ENCODE measurements at places on chromosomes 2 and 18. TPM values are rescaled to one million over a fixed set of nuclear protein-coding genes. Genes with fewer than 3 reads are reported as not detected.

- DNase-seq, result no peak
Observed at GRCh38 chr2:128695646-128696220, 377.1 kb upstream of the HS6ST1 start.

Gene CHRNG
- total RNA-seq, result not detected

GRCh38 chr2:213923543-213923942 is 487.3 kb upstream of the VWC2L start:
- no peak for DNase-seq

DNA sequence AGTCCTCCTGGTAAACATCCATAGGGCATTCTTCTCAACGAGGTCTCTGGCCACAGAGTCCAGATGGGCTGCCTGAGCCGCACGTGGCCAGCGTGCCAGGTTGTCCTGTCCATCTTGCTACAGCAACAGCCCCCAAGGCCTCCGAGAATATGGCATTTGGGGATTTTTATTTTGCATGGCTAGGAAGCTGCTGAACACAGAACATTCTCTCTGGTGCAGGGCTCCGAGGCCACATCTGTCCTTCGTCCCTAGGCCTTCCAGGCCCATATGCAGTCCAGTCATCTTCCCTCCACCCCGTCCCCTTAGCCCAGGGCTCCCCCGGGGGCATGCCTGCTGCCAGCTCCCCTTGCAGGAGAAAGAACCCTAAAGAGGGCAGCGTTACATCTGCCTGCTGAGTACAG is 2.3 kb downstream of the HDAC4 start:
- DNase-seq, result no peak

DNA sequence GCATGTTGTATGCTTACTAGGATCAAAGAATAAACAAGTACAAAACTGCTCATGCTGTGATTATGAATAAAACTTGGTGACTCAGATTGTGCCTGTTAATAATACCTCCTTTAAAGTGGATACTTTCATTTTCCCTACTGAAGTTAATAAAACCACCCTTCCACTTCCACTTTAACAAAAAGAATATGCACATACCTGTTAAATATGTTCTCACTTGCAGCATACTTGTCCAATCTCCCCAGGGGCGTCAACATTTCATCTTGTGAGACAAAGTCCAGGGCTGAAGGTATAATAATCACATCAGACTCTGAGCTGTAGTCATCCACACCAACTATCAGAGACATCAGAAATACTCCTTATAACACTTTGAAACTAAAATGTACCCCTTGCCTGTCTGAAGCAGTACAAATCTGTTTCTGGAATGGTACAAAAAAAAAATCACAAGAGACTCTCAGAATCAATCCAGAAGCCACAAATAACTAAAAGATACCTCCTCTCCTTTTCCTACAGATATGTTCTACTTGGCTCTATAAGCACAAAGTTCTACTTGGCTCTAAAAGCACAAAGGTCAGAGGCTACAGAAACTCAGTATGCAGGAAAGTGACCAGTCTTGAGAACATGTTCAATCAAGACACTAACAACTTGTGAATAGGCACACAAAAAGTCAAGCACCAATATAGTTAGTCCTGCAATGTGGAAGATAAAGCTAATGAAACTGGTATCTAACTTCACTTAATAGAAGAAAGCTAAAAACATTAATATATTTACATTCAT is 19.3 kb downstream of the PPP4R1 start:
- DNase-seq, result no peak

DNA sequence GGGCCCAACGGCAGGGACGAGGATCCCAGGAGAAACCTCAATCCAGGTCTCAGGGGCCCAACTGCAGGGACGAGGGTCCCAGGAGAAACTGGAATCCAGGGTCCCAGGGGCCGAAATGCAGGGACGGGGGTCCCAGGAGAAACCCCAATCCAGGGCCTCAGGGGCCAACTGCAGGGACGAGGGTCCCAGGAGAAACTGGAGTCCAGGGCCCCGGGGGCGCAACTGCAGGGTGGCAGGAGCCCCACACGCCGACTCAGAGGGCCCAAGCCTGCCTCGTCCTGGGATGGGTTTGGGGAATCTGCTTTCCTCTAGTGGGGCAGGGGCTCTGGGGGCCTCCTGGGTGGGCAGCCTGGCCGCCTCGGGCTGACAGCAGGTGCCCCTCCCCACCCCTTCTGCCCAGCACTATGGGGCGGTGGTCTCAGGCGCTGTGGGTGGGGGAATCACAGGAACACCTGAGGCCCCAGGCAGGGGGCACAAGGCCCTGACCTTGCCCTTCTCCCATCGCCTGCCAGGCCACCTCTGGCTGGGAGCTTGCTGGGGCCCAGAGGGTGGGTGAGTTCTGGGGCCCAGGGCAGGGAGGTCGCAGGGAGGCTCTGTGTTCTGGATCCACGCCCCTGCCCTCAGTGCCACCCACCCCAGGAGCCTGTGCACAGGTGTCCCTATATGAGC is 7.1 kb downstream of the RTP5 start:
- DNase-seq, result no peak

GRCh38 chr2:148557844-148558436 is 86.6 kb upstream of the EPC2 start:
- no peak for DNase-seq

DNA sequence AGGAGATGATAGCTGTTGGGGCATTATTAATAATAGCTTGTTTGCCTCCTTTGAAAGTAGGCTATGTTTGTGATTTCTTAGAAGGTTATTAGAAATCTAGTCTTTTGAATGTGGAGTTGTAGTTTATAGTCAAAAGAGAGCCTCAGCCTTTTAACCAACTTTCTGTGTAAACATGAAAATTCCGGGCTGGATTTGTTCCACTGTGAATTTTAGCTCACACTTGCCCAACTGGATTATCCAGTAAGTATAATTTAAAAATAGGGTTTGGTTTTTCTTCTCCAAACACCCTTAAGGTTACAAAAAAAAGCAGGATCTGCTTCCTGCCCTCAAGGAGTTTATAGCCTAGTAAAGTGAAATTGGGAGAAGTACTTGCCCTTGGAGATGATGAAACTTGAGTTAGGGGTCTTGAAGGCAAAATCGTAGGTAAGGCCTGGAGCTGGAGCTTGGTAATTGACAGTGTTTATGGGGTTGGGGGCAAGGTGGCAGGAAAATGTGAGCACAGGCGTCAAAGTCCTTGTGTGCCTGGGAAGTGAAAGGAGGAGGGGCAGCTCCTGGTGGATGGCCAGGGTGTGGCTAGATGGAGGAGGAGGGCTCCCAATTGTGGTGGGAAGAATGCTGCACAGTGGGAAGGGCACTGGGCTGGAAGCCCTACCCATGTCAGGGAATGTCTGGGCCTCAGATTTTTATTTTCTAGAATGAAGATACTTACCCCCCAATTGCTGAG is 21.3 kb downstream of the ITGA6 start:
- no peak for DNase-seq

Gene RESP18
- not detected for total RNA-seq

GRCh38 chr2:151638191-151638933 is 95.9 kb downstream of the NEB start:
- DNase-seq, result peak; percentile 36

GRCh38 chr2:32947484-32948143 is 861 bp downstream of the LTBP1 start:
- peak; percentile 51 for DNase-seq

DNA sequence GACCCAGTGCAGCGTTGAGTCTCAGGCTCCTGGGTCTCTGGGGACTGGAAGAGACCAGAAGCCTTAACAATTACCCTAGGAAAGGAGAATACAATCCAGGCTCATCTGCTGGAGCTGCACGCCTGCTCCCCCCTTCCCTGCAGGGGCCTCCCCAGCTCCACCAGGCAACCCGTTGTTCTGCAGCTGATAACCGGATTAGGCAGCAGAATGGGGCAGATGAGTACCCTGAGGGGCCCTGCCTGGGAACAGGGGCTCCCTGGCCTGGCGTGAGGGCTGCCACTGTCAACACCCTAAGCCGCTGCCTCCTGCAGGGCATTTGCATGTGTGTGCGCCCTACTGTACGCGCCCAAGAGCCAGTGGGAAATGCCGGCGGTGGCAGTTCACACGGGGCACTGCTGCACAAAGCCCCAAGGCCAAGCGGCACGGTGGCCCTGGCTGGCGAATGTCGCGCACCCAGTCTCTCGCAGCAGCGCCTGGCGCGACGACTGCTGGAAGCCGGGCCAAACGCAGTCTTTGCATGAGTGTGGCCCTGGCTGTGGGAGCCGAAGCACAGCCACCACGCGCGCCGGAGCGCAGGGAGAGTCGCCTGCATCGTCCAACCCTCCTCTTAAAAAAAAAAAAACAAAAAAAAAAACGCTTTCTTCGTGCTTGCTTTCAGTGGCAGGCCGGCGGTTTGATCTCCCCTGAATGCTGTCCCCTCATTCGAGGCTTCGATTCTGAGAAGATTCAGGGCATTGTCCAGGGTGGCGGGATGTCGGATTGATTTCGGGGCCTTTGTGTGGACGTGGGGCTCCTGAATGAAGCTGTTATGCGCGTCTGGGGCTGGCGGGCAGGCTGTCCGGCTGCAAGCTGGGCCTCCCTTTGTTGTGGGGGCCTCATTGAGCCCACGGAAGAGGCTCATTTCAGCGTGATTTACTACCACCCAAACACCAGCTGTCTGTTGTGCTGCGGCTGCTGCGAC is 63.8 kb downstream of the SETBP1 start:
- no peak for DNase-seq

Gene CYS1
- total RNA-seq, result 4.8 TPM

DNA sequence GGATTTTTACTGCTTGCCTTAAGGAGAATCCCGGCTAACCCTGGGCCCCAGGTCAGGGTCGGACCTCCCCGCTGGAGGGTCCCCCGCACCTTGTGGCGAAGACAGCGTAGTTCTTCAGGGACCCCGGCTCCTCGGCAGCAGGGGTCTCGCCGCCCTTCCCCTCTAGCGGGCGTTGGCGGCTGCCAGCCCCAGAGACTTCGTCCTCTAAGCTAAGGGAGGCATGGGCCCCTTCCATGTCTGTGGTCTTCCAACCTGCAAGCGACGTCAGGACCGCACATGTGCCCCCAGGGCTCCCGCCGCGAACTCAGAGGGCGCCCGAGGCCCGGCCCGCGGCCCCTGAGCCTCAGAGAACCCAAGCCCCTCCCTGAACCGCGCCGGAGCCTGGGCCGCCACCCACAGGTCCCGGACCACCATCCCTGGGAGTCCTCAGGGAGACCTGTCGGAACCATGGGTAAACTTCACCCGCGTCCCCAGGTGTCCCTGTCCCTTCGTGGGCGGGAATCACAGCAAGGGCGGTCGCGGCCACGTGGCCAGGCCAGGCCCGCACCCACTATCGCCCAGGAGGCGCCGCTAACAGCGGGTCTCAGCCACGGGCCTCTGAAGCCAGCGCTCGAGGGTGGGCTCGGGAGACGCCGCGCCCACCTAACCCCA is 562 bp downstream of the ANKMY1 start:
- no peak for DNase-seq

DNA sequence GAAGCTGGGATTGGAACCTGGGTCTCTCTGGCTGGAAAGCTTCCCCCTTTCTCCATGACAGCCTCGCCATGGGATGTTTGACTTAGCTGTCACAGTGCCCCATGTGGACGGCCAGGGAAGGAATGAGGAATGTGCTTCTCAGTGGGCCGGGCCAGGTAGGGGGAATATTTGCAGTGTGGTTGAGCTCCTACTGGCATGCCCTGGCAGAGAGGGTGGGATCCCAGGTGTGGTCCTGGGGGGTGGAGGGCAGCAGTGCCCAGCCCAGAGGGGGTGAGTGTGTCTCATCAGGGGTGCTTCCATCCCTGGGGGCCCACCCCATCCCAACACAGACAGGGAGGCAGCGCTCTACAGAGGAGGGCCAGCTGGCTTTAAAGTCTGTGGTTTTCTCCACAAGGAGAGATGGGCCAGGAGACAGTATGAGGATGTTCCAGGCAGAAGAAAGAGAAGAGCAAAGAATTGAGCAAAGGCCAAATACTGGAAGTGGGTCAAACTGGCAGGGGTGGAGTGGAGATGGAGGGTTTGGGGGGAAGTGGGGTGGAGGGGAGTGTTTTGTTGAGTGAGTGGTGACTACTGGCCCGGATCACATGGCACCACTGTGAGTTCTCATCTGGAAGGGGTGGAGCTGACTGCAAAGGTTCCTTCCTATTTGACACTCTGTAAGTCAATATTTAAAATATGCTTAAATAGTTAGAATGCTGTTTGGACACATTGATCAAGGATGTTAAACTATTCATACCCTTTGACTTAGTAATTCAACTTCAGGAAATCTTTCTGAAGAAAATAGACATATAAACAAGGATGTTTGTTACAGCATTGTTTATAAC is 94.0 kb downstream of the MYCN start:
- DNase-seq, result peak; percentile 40

DNA sequence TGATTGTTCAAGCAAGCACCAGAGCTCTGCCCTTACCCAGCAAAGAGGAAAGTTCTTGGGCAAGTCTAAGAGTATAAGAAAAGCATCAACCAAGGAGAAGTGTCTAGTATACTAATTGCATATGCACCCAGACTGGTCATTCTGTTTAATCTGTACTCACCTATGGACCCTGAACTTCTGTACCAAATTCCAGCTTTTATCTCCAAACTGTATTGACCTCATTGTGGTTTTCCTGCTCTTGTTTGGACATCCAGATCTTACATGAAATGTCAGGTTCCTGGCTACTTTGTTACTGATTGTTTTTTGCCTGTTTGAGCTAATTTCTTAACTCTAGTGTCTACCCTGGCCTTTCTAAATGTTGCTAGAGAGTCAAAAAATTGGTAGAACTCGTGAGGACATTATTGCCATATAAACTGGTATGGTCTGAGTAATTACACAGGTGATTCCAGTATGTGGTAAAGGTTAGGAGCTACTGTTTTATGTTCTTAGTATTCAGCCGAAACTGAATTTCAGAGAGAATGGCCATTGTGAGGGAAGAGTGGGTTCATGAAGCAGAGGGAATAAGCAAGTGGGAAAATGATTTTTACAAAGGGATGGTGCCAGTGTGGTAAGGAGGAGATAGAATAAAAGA is 146.3 kb downstream of the HNMT start:
- DNase-seq, result no peak

DNA sequence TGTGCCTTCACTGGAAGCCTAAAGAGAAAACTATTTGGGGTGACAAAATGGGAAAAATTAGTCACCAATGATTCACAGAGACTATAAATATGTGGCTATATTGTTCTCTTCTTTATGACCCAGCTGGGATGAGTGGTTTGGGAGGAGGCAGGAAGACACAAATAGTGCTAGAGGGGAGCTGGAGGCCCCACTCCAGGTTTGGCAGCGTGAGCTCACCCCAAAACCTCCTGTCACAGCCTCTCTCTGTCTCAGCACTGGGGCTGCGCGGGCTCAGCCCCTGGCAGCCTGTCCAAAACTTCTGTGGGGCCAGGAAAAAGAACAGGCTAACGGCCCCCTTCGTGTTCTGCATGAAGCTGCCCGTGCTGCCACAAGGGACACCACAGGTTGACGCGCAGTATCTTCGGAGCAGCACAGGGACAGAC is 73.2 kb upstream of the LCLAT1 start:
- no peak for DNase-seq

Gene UPP2
- not detected for total RNA-seq

Gene KCNIP3
- 1.1 TPM for total RNA-seq

DNA sequence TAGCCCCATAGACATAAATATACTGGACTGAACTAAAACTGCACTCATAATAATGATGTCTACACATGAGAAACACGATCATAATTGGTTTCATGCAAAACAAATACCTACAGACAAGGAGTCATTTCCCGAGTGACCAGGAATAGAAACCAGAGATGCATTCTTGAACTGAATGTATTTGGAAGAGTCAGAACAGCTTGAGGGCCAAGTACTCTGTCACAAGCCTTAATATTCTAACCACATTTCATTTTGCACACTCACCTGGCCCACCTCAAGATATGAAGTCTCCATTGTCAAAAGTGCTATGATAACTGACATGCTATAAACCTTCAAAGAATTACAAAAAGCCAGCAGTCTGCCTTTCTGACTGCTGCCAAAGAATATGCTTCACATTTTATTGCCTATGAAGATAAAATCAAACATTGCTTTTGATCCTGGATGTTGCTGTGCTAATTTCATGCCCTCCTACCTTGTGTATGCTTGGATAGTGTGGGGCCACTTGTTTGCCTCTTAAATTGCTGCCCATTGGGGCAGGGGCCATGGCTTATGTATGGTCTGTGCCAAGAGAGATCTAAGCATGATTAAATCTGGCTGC is 18.9 kb upstream of the ASAP2 start:
- DNase-seq, result no peak
